Stimulated activated CD8-positive, alpha-beta memory T cell treated with anti-CD3 and anti-CD28 coated beads, Interleukin-15, amount 100 ng/mL, for 24 hours (primary cell): ENCODE measurements at places on chromosomes 16 and 17.

DNA sequence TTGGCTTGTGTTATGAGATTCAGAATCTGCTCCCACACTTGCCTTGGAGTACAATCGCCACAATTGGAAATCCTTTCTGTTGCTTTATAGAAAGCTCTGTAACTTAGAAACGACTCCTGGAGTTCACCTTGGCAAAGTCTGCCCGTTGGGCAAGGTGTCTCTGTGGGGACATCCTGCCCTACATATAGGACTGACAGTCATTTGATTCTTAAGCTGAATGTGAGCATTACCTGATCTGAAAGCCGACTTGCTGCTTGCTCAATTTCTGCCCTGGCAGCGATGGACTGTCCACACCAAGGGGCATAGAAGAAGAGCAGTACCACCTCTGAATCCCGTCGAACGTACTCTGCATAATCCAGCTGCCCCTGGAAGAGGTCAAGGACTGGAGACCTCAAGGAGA lies 6.9 kb downstream of the TXNDC11 start:
- DNase-seq = no peak

GRCh38 chr16:66337463-66338188 lies 28.9 kb upstream of the CDH5 start:
- no peak for DNase-seq

DNA sequence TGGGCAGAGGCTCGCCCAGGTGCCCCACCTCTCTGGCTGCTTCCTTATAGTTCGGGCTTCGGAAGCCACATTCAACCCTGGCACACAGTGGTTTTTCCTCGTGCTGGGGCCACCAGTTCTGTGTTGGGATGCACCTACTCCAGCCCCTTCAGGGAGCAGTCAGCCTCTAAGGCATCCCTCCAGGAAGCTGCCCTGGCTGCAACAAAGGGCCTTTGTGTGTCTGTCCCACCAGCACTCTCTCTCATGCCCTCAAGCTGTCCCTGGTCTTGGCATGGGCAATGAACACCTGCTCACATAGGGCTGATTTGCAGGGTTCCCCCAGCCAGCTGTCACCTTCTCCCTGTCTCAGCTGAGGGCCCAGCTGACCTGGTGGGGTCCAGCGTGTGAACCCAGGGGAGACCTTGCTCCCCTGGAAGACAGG lies 754 bp upstream of the NOXO1 start:
- no peak for DNase-seq

DNA sequence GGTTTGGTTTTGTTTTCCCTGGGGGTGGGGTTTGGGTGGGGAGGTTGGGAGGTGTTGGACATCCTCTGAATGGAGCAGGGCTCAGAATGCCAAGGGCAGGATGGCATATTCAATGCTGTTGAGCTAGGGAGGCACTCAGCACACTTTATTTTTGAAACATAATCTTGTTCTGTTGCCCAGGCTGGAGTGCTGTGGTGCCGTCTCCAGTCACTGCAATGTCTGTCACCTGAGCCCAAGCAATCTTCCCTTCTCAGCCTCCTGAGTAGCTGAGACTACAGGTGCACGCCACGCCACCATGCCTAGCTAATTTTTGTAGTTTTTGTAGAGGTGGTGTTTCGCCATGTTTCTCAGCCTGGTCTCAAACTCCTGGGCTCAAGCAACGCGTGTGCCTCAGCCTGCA lies 186.1 kb downstream of the RPTOR start:
- DNase-seq = no peak

DNA sequence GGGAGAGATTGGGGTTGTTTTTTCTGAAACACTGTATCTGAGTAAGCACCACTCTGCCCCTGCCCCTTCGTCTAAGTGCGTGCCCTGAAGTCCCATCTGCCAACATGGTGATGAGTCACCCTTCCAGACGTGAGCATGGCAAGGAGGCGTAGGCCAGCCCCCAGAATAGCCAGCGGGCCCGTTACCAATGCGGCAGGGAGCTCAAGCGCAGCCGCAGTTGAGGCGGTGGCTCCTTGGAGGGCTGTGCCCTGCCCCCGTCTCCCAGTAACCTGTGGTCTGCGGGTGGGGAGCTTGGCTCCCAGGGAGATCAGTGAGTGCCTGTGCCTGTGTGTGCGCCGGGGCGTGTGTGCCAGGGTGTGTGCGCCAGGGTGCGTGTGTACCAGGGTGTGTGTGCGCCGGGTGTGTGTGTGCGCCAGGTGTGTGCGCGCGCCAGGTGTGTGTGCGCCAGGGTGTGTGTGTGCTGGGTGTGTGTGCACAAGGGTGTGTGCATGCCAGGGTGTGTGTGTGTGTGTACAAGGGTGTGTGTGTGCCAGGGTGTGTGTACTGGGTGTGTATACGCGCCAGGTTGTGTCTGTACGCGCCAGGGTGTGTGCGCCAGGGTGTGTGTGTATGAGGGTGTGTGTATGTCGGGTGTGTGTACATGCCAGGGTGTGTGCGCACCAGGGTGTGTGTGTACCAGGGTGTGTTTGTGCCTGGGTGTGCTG lies 98.6 kb upstream of the CHMP6 start:
- no peak for DNase-seq

DNA sequence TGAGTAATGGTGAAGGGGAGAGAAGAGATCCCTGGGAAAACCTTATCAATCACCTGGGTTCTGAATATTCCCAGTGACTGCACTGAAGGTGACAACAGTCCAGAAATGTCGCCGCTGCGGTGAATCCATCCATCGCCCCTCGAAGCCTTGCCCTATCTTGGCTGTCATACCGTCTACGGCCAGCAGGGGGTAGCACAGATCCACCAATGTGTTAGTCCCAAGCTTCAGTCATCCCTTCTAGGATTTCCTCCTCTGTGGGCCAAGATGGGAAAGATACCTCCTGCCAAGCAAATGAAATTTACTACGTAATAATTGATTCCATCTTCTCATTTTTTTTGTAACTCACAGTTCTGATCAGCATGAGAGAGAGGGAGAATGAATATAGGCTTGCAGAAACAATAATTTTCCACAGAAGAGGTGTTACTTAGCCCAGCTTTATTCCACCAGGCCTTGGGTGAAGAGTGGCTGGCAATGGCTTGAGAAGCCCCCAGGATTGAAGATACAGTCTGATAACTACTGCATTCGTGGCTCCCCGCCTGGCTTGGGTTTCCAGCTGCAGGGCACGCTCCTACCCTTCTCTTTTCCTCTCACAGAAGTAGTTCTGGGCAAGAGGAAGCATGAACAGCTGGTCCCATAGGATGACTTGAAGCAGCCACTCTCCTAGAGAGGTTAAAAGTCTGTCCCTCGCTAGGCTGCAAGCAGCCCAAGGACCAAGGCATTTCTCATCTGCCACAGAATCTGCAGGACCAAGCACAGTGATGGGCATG lies 2.6 kb upstream of the FMNL1 start:
- peak; percentile 90 for DNase-seq

GRCh38 chr16:17395849-17396480 lies 74.8 kb downstream of the XYLT1 start:
- DNase-seq = no peak

GRCh38 chr17:74307984-74308773 lies 17.8 kb upstream of the KIF19 start:
- no peak for DNase-seq

DNA sequence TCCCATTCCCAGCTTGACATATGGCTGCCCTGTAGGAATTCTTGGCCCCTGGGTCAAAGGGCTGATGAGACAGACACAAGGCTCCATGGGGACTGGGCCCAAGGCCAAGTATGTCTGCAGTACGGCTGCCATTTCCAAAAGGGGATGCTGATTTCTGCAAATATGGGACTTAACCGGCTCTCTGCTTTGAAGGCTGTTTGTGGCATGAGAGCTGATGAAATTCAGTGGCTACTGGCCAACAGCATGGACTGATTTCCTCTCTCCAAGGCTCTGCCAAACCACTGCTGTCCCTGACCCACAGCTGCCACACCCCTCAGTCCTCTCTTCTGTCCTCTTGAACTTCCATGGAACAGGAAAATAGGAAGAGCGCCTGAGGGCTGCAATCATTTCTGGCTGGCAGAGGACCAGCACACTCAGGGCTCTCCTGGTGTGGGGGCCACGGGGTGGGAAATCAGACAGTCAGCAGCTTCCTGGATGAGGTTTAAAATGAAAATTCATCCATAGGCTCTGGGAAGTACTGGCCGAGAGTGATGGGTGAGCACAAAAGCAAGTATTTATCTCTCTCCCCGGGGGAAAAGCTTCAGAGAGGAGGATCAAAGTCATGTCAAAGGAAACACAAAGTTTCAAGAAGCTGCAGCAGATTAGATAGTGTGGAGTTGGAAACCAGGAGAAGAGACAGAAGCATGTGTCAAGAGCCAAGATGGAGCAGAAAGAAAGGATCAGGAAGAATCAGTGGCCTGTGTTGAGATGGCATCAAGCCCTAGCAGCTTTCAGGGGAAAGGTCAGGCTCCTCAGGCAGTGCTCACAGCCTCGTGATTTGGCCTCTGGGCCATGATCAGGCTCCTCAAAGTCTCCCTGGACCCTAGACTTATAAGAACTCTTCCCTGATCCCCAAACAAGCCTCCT lies 64.1 kb upstream of the SREBF1 start:
- no peak for DNase-seq

DNA sequence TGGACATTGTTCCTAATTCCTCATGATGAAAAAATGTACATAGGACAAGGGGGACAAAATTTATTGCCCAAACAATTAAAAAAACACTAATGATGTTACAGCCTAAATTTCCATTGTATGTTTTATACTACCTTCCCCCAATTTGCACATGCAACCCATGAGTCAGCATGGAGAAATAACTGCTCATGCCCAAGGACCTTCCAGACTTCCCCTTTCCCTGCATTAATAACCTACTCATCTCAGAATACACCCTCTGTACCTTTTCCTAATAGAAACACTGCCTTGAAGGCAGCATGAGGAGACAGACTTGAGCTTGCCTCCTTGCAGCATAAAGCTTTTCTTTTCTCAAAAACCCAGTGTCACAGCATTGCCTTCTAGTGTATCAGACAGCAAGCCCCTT lies 2402.8 kb downstream of the TP53TG3F start:
- no peak for DNase-seq

DNA sequence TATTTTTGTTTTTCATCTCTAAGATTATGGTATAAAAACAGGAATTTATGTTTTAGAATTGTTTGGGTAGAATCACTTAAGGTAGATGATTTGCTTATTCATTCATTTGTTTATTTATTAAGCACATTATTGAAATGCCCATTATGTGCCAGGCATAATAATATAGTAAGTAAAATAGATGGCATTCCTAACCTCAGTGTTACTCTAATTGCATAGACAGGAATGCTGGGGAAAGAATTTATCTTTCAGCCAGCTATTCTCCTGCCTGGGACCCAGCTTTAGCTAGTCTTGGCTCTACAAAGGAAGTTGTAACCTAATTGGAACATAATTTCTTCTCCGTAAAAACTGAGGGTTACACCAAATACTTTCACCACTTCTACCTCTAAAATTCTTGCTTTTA lies 44.6 kb downstream of the NFAT5 start:
- DNase-seq = no peak

DNA sequence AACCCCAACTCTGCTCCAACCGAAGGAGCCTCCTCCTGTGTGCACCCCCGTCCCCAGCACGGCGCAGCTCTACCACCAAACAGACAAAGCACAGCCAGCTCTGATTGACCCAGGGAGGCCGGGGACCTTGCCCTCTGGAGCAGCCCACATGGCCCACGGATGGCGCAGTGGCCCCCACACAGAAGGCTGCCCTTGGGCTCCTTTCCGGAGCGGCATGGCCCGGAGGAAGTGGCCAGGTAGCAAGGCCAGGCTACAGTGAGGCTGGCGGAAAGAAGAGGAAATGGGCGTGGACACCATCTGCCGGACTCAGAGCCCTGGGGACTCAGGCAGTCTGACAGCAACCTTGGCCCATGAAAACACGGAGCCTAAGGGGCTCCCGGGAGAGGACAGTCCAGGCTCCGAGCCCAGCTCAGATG lies 19.9 kb upstream of the ZC3H18 start:
- no peak for DNase-seq

DNA sequence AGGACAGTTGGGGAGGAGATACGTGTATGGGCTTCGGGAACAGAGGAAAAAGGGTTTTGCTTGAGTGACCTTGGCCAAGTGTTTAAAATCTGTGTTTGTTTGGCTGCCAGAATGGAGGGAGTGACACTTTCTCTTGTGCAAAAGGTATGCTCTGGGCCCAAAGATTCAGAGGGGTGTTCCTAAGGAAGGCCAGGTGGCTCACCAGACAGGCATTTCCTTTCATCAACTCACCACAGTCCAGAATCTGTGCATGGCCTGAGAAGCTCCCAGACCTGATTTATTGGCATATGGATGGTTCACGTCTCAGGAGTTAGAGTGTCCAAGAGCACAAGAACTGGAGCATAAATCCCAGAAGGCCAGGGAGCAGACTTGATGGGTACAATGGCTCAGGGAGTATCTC lies 53.4 kb upstream of the NLK start:
- no peak for DNase-seq

GRCh38 chr17:55986817-55987216 lies 166.5 kb upstream of the ANKFN1 start:
- DNase-seq = no peak

GRCh38 chr17:72535346-72535745 lies 414.5 kb downstream of the SOX9 start:
- DNase-seq = no peak

DNA sequence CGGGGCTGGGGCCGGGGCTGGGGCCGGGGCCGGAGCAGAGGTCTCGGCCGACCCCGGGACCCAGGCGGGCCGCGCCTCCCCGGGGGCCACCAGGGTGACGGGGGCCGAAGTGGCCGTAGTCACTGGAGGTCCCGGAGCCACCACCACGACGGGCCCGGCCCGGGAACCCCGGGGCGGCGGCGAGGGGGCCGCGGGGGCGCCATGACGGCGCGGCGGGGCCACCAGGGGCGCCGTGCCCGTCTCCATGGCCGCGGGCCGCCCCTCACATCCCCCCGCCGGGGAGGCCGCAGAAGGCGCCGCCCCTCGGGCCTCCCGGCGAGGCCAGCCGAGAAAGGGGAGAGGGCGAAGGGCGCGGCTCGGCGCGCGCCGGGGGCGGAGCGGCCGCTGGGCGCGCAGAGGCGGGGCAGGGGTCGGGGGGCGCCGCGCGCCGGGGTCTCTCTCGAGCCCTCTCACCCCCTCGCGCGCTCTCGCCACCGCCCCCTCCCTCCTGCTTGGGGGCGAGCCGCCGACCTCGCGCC lies 297 bp downstream of the TBC1D10B start:
- DNase-seq = no peak

DNA sequence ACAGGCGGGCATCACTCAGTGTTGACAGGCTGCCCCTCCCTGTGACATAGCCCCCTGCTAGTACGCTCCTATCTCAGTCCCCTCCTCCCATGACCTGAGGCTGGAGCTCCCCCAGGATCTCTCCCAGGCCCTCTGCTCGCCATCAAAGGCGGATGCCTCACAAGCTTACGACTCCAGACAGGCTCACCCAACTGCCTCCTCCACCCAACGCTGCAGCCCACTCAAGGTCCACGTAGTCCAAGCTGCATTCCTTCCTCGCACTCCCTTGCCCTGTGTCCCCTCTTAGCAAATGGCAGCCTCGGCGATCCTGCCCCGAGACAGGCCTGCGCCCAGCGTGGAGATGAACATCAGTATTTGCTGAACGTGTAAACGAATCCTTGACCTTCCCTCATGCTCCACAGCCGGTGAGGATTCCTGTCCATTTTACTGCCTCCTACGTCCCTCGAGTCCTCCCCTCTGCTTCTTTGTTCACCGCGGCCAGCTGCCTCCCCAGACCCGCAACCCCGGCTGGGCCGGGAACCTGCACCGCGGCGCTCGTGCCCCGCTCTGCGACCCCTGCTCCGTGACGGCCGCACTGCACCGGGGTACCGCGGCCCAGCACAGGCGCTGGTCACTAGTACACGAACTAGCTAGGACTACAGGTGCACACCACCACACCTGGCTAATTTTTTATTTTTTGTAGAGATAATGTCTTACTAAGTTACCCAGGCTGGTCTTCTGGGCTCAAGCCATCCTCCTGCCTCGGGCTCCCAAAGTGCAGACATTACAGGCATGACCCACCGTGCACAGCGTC lies 838 bp upstream of the TMEM97 start:
- DNase-seq = no peak
